ENCODE measurements at places on chromosomes 16 and 17. TPM values are rescaled to one million over a fixed set of nuclear protein-coding genes. Genes with fewer than 3 reads are reported as not detected.

GRCh38 chr17:63741143-63741407 is 524 bp downstream of the STRADA start:
- no peak for DNase-seq

GRCh38 chr17:34386343-34386696 is 23.3 kb upstream of the CCL1 start:
- no peak for DNase-seq

DNA sequence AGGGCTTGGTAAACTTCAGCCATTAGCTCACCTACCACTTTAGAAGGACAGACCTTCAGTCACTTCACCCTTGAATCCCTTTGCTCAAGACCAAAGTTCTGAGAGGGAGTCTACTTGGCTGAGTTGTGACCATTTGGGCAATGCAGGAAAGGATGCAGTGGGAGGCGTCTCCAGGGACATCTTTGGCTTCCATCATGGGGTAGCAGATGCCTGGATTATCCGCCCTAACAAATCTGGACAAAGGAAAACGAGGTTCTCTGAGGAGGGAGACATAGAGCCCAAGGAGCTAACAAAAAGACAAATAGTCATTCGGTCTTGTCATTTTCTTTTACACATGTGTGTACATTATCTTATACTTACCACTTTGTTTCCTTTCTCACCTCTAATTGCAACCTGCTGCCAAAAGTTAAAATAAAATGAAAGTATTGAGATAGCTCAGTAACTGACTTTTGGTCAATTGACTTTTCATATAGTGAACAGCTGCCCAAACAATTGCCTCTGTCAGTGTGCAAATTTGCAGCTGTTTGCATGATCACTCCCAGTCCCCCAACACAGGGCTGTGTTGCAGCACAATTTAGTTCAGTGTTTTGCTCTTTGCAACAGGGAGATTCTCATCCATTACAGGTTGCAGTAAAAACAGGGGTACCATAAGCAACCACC is 108.9 kb upstream of the EEF2KMT start:
- no peak for DNase-seq

- DNase-seq = peak; percentile 8
Observed at GRCh38 chr17:52537421-52537820, 378.9 kb upstream of the CA10 start.

RNF157 gene
- 5.8 TPM for polyA plus RNA-seq

TEKT1 gene
- not detected for polyA plus RNA-seq
